Chondrocyte (in vitro differentiated cells): ENCODE measurements at places on chromosomes 3 and 15. TPM values are rescaled to one million over a fixed set of nuclear protein-coding genes. Genes with fewer than 3 reads are reported as not detected.

The GABRA5 gene
- total RNA-seq = 0.30 to 0.46 TPM in 2 of 3 replicates, not detected in the other

The RASGRP1 gene
- total RNA-seq = 0.52 to 1.1 TPM in 2 of 3 replicates, not detected in the other

The LARP6 gene
- 79.4 to 138 TPM (median 135 TPM) in 3 replicates for total RNA-seq

The CDCP1 gene
- 0.15 to 0.48 TPM (median 0.18 TPM) in 3 replicates for total RNA-seq

The AHSG gene
- total RNA-seq = not detected in 3 replicates

The ROPN1 gene
- total RNA-seq = not detected in 3 replicates

The UBL7 gene
- 30.0 to 34.5 TPM (median 32.5 TPM) in 3 replicates for total RNA-seq

The STX19 gene
- not detected in 3 replicates for total RNA-seq

The CPNE9 gene
- not detected in 3 replicates for total RNA-seq

The SLC28A1 gene
- total RNA-seq = not detected in 3 replicates

- no peak overlapping the region for H3K4me3 ChIP-seq
- H3K4me1 ChIP-seq = peaks cover 66% of the 10 kb centered on the region
- DNase-seq = no peak
- no peaks in the 10 kb centered on the region for H3K27me3 ChIP-seq
Measured at GRCh38 chr3:159795042-159795441, 193.6 kb upstream of the IL12A start.

- H3K27me3 ChIP-seq = peaks cover 4% of the 10 kb centered on the region
- H3K4me1 ChIP-seq = peaks cover 15% of the 10 kb centered on the region
- no peak overlapping the region for H3K4me3 ChIP-seq
- H3K36me3 ChIP-seq = peaks cover 2% of the 10 kb centered on the region
- no peak for DNase-seq
Measured at GRCh38 chr15:93124126-93124525, 35.1 kb upstream of the RGMA start.

- H3K4me1 ChIP-seq = no peaks in the 10 kb centered on the region
- no peak overlapping the region for H3K4me3 ChIP-seq
- peaks cover 2% of the 10 kb centered on the region for H3K36me3 ChIP-seq
- no peaks in the 10 kb centered on the region for H3K27me3 ChIP-seq
- DNase-seq = no peak
Measured at GRCh38 chr3:71713041-71713440, 12.2 kb downstream of the EIF4E3 start.

- H3K36me3 ChIP-seq = no peaks in the 10 kb centered on the region
- H3K4me1 ChIP-seq = peaks cover 44% of the 10 kb centered on the region
- H3K27me3 ChIP-seq = no peaks in the 10 kb centered on the region
- H3K27ac ChIP-seq = peak overlapping the region; percentile 88
Measured at GRCh38 chr3:70729845-70730244, 417.4 kb upstream of the MDFIC2 start.

DNA sequence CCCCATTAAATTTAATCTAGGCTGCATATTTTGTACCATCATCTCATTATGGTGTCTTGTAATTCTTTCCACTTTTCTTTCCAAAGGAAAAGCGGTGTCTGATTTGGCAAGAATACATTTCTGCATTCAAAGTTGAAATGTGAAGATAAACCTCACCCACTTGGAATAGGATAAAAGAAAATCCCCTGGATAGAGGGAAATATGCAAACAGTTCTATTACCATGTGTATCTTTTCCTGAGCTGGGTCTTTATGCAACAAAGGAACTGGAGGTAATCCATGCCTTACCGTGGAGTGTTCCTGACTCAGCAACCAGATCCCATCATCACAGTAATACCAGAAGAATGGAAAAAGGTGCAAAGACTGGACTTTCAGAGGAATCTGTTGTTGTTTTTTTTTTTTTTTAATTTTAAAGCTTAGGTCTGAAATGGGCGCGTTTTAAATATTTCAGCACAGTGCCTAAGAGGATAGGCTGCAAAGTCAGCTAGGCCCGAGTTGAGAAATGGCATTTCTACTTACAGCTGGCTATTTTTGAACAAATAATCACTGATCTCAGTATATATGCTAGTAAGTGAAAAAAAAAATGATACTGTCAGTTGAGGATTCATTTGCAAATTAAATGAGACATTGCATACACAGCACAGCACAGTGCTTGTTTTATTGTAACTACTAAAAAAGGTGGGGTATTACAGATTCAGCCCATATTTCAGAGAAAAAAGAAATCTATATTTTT lies 55.5 kb upstream of the ADAMTS9 start:
- no peak for DNase-seq
- no peaks in the 10 kb centered on the region for H3K27me3 ChIP-seq
- peaks cover 15% of the 10 kb centered on the region for H3K4me1 ChIP-seq
- H3K4me3 ChIP-seq = no peak overlapping the region
- H3K36me3 ChIP-seq = no peaks in the 10 kb centered on the region

DNA sequence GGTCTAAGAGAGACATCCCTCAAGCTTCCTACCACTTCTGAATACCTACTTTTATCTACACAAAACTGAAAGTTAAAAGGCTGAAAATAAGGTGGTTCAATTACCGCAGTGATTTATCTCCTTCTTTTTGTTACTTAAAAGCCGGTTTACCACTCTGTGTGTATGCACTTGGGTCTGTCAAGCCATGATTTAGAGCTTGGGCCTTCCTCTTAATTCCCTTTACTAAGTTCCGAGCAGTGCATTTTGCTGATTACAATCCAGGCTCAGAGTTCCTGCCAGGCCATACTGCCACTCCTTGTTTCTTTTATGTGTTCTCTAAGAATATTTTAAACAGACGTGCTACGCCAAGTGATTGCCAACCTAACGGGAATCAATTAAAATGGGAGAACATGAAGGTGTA lies 16.5 kb downstream of the KCTD6 start:
- peaks cover 2% of the 10 kb centered on the region for H3K36me3 ChIP-seq

- no peak for DNase-seq
- H3K27me3 ChIP-seq = no peaks in the 10 kb centered on the region
- no peak within 1 kb of the TSS for H3K4me3 ChIP-seq
- no peak within 1 kb of the TSS for H3K27ac ChIP-seq
- no peaks in the 10 kb centered on the region for H3K36me3 ChIP-seq
Measured at GRCh38 chr15:79970624-79971434, at the start of gene BCL2A1. TSS of gene BCL2A1 (minus strand) at chr15:79971196. CDS start at chr15:79971119, 77 bp downstream.

DNA sequence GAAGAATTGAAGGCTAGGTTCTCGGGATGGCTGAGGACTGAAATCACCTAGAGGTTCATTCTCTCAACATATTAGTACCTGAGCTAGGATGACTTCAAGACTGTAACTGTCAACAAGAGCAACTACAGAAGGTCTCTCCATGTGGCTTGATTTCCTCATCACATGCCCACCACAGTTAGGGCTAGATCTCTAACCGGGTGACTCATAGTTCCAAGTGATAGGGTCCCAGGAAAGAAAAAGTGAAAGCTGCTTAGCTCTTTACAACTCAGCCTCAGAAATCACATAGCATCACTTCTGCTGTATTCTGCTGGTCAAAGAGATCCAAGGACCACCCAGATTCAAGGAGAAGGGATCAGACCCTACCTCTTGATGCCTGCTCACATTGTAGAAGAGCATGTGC lies 165.4 kb upstream of the AGTR1 start:
- no peak overlapping the region for H3K4me3 ChIP-seq
- H3K27me3 ChIP-seq = no peaks in the 10 kb centered on the region
- H3K27ac ChIP-seq = no peak overlapping the region
- H3K4me1 ChIP-seq = peaks cover 19% of the 10 kb centered on the region

- H3K36me3 ChIP-seq = peaks cover 2% of the 10 kb centered on the region
- H3K27me3 ChIP-seq = no peaks in the 10 kb centered on the region
- no peak overlapping the region for H3K27ac ChIP-seq
- no peak for DNase-seq
Measured at GRCh38 chr15:65057549-65057940, 10.2 kb downstream of the RASL12 start.

DNA sequence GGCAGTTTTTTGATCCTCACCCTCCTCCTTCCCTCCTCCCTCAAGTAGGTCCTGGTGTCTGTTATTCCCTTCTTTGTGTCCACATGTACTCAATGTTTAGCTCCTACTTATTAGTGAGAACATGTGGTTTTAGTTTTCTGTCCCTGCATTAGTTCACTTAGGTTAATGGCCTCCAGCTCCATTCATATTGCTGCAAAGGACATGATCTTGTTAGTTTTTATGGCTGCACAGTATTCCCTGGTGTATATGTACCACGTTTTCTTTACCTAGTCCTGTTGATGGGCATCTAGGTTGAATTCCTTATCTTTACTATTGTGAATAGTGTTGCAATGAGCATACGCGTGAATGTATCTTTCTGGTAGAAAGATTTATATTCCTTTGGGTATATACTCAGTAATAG lies 61.7 kb upstream of the FGF7 start:
- H3K4me1 ChIP-seq = no peaks in the 10 kb centered on the region
- DNase-seq = no peak
- no peaks in the 10 kb centered on the region for H3K27me3 ChIP-seq
- no peak overlapping the region for H3K27ac ChIP-seq
- no peaks in the 10 kb centered on the region for H3K36me3 ChIP-seq

- no peaks in the 10 kb centered on the region for H3K27me3 ChIP-seq
- H3K27ac ChIP-seq = no peak overlapping the region
- peaks cover 87% of the 10 kb centered on the region for H3K4me1 ChIP-seq
- no peaks in the 10 kb centered on the region for H3K36me3 ChIP-seq
- no peak for DNase-seq
- H3K4me3 ChIP-seq = no peak overlapping the region
Measured at GRCh38 chr15:67084561-67084960, 19.2 kb downstream of the SMAD3 start.

DNA sequence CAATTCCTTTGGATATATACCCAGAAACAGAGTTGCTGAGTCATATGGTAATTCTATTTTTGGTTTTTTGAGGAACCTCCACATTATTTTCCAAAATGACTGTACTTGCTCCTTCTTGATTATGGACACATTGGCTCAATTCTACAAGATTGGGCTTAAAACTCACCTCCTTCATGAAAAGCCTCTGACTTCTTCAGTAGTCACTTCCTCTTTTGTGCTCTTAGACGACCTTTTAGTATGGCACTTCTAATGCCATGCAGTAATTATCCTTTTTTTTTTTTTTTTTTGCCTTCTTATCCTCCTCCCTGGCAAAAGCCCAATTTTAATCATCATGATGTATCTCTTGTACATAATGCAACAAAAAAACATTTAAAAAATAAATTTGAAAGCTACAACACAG lies 33.0 kb upstream of the ABHD17C start:
- no peaks in the 10 kb centered on the region for H3K27me3 ChIP-seq
- DNase-seq = no peak
- H3K36me3 ChIP-seq = no peaks in the 10 kb centered on the region
- H3K27ac ChIP-seq = no peak overlapping the region
- H3K4me1 ChIP-seq = no peaks in the 10 kb centered on the region

- peak overlapping the region; percentile 82 for H3K27ac ChIP-seq
- H3K4me1 ChIP-seq = peaks cover 54% of the 10 kb centered on the region
- DNase-seq = no peak
Measured at GRCh38 chr15:42499858-42500609, 4.6 kb downstream of the SNAP23 start.

GRCh38 chr3:48617559-48617958 lies 4.0 kb downstream of the TMEM89 start:
- peaks cover 7% of the 10 kb centered on the region for H3K36me3 ChIP-seq
- H3K27ac ChIP-seq = peak overlapping the region; percentile 92
- peaks cover 51% of the 10 kb centered on the region for H3K4me1 ChIP-seq

GRCh38 chr3:27789420-27789819 lies 67.3 kb upstream of the EOMES start:
- H3K27me3 ChIP-seq = peaks cover 21% of the 10 kb centered on the region
- no peak overlapping the region for H3K4me3 ChIP-seq
- H3K36me3 ChIP-seq = no peaks in the 10 kb centered on the region
- H3K27ac ChIP-seq = no peak overlapping the region
- no peak for DNase-seq
- no peaks in the 10 kb centered on the region for H3K4me1 ChIP-seq

DNA sequence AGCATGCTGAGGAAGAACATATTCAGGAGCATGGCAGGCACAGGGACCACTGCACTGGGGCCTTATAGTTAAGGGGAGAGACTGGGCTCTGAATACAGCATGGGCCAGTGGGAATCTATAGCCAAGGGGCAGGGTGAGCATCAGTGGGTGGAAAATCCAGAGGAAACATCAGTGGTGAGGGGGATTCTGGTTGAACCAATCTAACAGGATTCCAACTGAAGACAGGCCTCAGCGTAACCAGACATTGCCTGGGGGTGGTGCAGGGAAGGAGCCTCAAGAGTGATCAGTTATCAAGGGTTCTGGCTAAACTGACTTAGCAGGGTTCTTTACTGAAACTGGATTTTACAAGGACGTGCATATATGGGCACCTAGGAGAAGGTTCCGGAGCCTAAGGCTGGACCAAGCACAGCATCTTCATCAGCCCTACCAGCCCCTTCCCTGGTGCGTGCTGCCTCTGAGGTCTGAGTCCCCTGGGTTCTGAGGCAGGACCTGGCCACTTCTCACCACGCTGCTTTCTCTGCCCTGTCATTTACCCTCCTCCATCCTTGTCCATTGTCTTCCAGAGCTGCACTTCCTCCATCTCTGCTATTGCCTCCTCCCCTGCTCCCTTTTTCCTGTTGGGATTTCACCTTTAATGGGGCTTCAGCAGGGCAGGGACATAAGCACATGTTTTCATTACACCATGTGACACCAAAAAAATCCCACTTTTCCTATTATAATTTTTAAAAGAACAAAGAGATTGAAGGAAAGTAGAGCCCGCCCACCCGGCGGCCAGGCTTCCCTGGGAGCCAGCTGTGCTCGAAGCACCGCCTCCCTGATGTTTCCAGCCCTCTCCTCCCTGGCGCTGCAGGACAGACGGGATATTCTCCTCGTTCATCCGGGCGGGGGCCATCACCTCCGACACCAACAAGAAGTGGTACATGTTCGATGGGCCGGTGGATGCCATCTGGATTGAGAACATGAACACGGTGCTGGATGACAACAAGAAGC lies 52.1 kb downstream of the DNAH1 start:
- H3K27me3 ChIP-seq = peaks cover 2% of the 10 kb centered on the region
- no peak for DNase-seq
- H3K27ac ChIP-seq = no peak overlapping the region
- H3K4me3 ChIP-seq = no peak overlapping the region

GRCh38 chr3:103657756-103658155 lies 1222.9 kb downstream of the ZPLD1 start:
- H3K4me1 ChIP-seq = no peaks in the 10 kb centered on the region
- DNase-seq = no peak
- peaks cover 11% of the 10 kb centered on the region for H3K27me3 ChIP-seq
- no peaks in the 10 kb centered on the region for H3K36me3 ChIP-seq

GRCh38 chr3:180321534-180321933 lies 280.4 kb upstream of the TTC14 start:
- H3K27me3 ChIP-seq = peaks cover 1% of the 10 kb centered on the region
- no peak overlapping the region for H3K4me3 ChIP-seq
- DNase-seq = no peak
- H3K36me3 ChIP-seq = no peaks in the 10 kb centered on the region
- no peaks in the 10 kb centered on the region for H3K4me1 ChIP-seq
- H3K27ac ChIP-seq = no peak overlapping the region

- H3K4me3 ChIP-seq = peak overlapping the region; percentile 75
- H3K36me3 ChIP-seq = peaks cover 2% of the 10 kb centered on the region
- no peak overlapping the region for H3K27ac ChIP-seq
- DNase-seq = no peak
Measured at GRCh38 chr3:148990236-148990635, 1.1 kb upstream of the GYG1 start.

GRCh38 chr3:64029287-64029686 lies 6.0 kb upstream of the PSMD6 start:
- H3K36me3 ChIP-seq = peaks cover 2% of the 10 kb centered on the region
- H3K4me1 ChIP-seq = peaks cover 17% of the 10 kb centered on the region
- H3K27ac ChIP-seq = no peak overlapping the region
- peaks cover 3% of the 10 kb centered on the region for H3K27me3 ChIP-seq

GRCh38 chr3:161737171-161737570 lies 240.6 kb downstream of the OTOL1 start:
- no peak overlapping the region for H3K27ac ChIP-seq
- no peak for DNase-seq
- no peak overlapping the region for H3K4me3 ChIP-seq
- no peaks in the 10 kb centered on the region for H3K36me3 ChIP-seq
- H3K27me3 ChIP-seq = peaks cover 10% of the 10 kb centered on the region

- no peak overlapping the region for H3K27ac ChIP-seq
- peaks cover 1% of the 10 kb centered on the region for H3K36me3 ChIP-seq
- no peak for DNase-seq
- peaks cover 4% of the 10 kb centered on the region for H3K4me1 ChIP-seq
Measured at GRCh38 chr3:40574661-40575060, 49.9 kb downstream of the ZNF621 start.
